Epithelial cell of umbilical artery (primary cell): ENCODE measurements at places on chromosomes 12 and 14. TPM values are rescaled to one million over a fixed set of nuclear protein-coding genes. Genes with fewer than 3 reads are reported as not detected.

Gene RNASE7
- total RNA-seq: not detected in 2 replicates

Gene INHBE
- total RNA-seq: 0.15 TPM in 1 of 2 replicates, not detected in the other

Gene SLC6A13
- total RNA-seq: not detected in 2 replicates

Gene AKAP6
- under 0.01 and 0.15 TPM in 2 replicates for total RNA-seq

Gene IFNG-AS1
- not detected in 2 replicates for total RNA-seq

Gene SSTR1
- total RNA-seq: 1.9 and 6.5 TPM in 2 replicates

Gene CD27
- not detected in 2 replicates for total RNA-seq

Gene NANOG
- total RNA-seq: not detected in 2 replicates
